ENCODE measurements at places on chromosomes 16 and 17. TPM values are rescaled to one million over a fixed set of nuclear protein-coding genes. Genes with fewer than 3 reads are reported as not detected.

DNA sequence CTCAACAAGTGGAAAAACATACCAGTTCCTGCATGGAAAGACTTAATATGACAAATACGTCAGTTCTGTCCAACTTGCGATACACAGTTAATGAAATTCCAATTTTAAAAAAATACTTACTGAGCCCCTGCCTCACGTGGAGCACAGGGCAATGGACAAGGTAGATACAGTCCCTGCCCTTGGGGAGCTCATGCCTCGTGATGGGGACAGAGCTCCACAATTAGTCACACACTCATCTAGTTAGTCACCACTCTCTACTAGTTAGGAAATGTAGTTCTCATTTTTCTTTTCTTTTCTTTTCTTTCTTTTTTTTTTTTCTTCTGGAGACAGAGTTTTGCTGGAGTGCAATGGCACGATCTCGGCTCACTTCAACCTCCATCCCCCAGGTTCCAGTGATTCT is 74.7 kb upstream of the CDH5 start:
- no peak for DNase-seq

DNA sequence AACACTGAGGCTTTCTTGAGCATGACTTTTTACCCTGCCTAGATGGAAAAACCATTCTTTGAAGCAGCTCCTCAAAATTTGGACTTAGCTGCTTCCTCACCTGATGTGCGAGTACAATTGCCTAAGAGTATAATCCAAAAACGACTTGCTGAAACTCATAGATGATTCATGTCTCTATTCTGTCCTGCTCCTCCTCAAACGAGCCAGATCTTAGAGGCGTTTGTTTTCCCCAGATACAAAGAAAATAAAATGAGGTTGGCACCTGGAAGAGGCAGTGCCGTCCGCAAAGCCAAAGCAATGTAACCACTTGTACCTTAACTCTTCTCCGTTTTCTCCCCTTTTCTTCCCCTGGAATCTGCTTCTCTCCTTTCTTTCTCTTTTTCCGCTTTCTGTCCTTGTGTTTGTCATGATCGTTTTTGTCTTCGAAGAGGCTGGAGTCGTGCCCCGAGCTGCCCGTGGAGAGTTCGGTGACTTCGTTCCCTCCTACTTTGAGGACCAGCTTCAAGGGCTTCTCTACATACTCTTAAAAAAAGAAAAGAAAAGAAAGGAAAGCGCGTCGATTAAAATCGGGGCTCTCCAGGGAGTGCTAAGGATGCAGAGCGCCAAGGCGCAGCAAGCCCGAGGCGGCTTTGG is 895 bp downstream of the BRD7 start:
- DNase-seq: no peak

DNA sequence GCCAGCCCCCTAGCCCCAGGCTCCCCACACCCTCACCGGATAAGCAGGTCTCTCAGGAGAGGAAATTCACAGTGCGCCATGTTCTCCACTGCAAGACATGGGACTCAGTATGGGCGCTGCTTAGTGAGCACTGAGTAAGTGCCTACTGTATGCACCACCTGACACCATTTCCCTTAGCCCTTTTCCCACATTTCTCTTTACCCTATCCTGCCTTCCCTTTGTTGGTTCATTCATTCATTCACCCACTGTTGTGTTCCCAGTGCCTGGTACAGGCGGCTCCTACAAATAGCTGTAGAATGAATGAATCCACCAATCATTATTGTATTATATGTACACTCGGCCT is 10.1 kb downstream of the SEPTIN12 start:
- DNase-seq: no peak

- DNase-seq: no peak
Measured at GRCh38 chr16:85846461-85846860, 47.0 kb downstream of the COX4I1 start.

- peak; percentile 57 for DNase-seq
Measured at GRCh38 chr17:9021992-9022572, 772 bp downstream of the NTN1 start.

The USP7 gene
- 35.7 TPM for total RNA-seq

The TMEM235 gene
- not detected for total RNA-seq
